ENCODE measurements at places on chromosomes 4 and X. TPM values are rescaled to one million over a fixed set of nuclear protein-coding genes. Genes with fewer than 3 reads are reported as not detected.

DNA sequence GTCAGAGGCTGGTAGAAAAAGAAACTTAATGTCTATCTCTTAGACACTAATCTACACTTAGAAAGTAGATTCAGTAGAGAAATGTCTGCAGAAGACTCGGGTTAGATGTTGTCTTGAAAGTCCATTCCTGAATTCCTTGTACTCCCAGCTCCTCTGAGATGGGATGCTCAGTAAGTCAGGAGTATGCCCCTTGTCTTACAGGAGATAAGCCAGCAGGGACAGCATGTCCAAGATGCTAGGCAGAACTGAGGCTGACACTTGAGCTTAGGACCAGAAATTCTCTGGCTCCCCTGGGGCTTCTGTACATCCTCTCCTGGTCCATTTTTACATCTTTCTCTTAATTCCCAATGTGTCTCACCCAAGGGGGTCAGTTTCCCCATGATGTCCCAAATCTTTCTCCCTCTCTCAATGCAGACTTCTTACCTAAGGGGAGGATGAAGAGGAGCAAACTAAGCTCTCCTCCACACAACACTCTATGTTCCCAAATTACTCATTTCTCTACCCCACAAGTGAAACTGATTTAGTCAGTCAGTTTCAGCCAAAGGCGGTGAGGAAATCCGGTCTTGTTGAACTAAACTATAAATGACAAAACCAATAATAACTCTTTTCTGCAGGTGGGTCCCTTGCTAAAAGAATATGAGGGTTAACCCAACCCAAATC lies 558.2 kb upstream of the DIPK2B start:
- H3K4me1 ChIP-seq, result peaks cover 71% of the 10 kb centered on the region
- no peaks in the 10 kb centered on the region for H3K27me3 ChIP-seq
- peak; percentile 74 for DNase-seq
- H3K4me3 ChIP-seq, result peak overlapping the region; percentile 70
- peak overlapping the region; percentile 95 for H3K27ac ChIP-seq

Gene DGKK
- total RNA-seq, result not detected

Gene SYP
- 1.9 TPM for total RNA-seq

Gene CTAG1B
- total RNA-seq, result not detected

- peaks cover 1% of the 10 kb centered on the region for H3K36me3 ChIP-seq
- DNase-seq, result no peak
- no peak overlapping the region for H3K4me3 ChIP-seq
- H3K27me3 ChIP-seq, result peaks cover 45% of the 10 kb centered on the region
These were observed 2.5 kb downstream of the AADAT start for GRCh38 chr4:170087163-170087700.

DNA sequence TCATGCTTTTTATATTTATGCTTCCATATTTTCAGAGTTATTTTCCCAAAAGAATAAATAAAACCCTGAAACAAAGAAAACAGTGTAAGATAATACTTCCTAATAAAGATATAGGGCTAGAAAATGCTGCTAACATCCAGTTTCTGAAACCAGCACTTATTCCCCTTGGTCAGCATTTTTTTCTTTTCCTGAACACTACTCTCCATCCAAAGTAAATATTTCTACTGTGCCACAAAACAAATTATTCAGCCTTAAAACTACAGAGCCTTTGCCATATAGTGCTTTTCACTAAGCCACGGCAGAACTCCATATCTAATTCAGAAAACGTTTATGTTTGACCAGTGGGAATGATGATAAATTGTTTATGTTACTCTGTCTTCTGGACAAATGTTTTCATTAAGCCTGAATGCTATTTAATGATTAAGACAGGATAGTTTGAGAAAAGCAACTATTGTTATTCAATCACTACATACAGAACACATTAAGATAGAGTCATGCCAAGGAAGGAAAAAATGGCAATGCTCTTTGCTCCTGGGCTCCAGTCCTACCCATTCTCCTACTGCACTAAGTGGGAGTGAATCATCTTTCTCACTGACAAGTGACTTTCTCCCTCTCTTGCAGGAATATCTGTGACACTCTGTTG lies 723.9 kb downstream of the FAT4 start:
- no peaks in the 10 kb centered on the region for H3K4me1 ChIP-seq
- no peak overlapping the region for H3K4me3 ChIP-seq
- no peaks in the 10 kb centered on the region for H3K36me3 ChIP-seq
- DNase-seq, result no peak

Gene GPM6B
- total RNA-seq, result not detected

GRCh38 chr4:95594013-95594412 lies 45.2 kb upstream of the UNC5C start:
- H3K4me3 ChIP-seq, result no peak overlapping the region
- DNase-seq, result no peak
- no peaks in the 10 kb centered on the region for H3K4me1 ChIP-seq
- no peaks in the 10 kb centered on the region for H3K36me3 ChIP-seq
- peaks cover 6% of the 10 kb centered on the region for H3K27me3 ChIP-seq

GRCh38 chr4:185358959-185359358 lies 36.8 kb downstream of the LRP2BP start:
- no peak overlapping the region for H3K4me3 ChIP-seq
- no peaks in the 10 kb centered on the region for H3K27me3 ChIP-seq
- H3K4me1 ChIP-seq, result no peaks in the 10 kb centered on the region
- H3K27ac ChIP-seq, result no peak overlapping the region
- DNase-seq, result no peak

DNA sequence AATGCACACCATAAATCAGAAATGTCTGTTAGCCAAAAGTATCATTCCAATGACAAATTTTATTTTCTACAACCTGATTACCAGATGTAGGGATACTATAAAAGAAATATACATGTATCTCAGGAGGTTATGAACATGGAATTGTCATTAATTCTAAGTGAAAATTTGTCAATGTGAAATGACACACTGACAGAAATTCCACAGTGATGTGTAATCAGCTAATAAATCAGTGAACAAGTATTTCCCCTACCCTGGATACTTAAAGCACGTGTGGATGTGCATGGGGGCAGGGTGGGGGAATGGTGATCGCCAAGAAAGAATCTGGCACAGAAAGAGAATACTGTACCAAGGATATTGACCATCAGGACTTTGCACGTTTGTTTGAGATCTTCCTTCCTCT lies 123.6 kb downstream of the SH3RF1 start:
- H3K4me1 ChIP-seq, result no peaks in the 10 kb centered on the region
- no peak overlapping the region for H3K4me3 ChIP-seq
- H3K27ac ChIP-seq, result no peak overlapping the region
- peaks cover 3% of the 10 kb centered on the region for H3K27me3 ChIP-seq
- H3K36me3 ChIP-seq, result no peaks in the 10 kb centered on the region

Gene RPS6KA6
- not detected for total RNA-seq

- no peak for DNase-seq
- H3K27ac ChIP-seq, result no peak overlapping the region
- H3K4me1 ChIP-seq, result no peaks in the 10 kb centered on the region
- H3K27me3 ChIP-seq, result no peaks in the 10 kb centered on the region
These were observed 91.0 kb downstream of the PDE5A start for GRCh38 chr4:119537586-119537985.

DNA sequence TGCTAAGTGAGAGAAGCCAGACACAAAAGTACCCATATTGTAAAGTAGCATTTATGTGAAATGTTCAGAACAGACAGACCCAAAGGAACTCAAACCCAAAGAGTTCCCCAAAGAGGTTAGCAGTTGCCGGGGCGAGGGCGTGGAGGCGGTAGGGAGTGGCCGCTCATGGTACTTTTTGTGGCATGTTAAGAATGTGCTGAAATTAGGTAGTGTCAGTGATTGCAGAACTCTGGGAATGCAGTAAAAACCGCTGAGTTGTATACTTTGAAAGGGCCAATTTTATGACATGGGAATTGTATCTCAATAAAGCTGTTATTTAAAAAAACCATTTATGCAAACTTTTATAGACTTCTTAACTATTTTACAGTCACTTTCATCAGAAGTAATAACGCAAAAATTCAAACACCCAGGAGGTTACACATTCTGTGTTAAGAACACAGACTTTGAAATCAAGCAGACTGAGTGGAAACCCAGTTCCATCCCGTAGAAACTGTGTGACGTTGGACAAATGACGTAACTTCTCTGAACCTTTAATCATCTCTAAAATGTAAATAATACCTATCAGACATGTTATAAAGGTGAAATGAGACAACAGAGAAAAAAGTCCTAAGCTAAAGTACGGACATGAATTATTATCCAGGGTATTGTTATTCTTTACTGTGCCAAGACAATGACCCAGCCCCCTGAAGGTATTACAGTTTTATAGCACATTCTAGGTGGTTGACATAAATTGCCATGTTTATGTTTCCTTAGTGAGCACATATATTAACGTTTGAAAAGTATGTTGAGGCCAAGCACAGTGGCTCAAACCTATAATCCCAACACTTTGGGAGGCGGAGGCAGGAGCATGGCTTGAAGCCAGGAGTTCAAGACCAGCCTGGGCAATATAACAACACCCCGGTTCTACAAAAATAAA lies 19.7 kb downstream of the ZFP42 start:
- H3K27ac ChIP-seq, result no peak overlapping the region
- no peak for DNase-seq
- H3K4me1 ChIP-seq, result no peaks in the 10 kb centered on the region

GRCh38 chrX:23952984-23953907 lies 45.4 kb downstream of the CXorf58 start:
- H3K4me3 ChIP-seq, result peak overlapping the region; percentile 80
- H3K4me1 ChIP-seq, result peaks cover 21% of the 10 kb centered on the region
- peak; percentile 73 for DNase-seq
- no peaks in the 10 kb centered on the region for H3K36me3 ChIP-seq
- H3K27ac ChIP-seq, result peak overlapping the region; percentile 92
- H3K27me3 ChIP-seq, result no peaks in the 10 kb centered on the region

GRCh38 chr4:42633605-42634388 lies 23.1 kb downstream of the ATP8A1 start:
- H3K27ac ChIP-seq, result peak overlapping the region; percentile 69
- peaks cover 58% of the 10 kb centered on the region for H3K4me1 ChIP-seq
- peaks cover 14% of the 10 kb centered on the region for H3K36me3 ChIP-seq
- no peaks in the 10 kb centered on the region for H3K27me3 ChIP-seq
- no peak overlapping the region for H3K4me3 ChIP-seq
- no peak for DNase-seq

Gene TCEAL5
- total RNA-seq, result not detected

DNA sequence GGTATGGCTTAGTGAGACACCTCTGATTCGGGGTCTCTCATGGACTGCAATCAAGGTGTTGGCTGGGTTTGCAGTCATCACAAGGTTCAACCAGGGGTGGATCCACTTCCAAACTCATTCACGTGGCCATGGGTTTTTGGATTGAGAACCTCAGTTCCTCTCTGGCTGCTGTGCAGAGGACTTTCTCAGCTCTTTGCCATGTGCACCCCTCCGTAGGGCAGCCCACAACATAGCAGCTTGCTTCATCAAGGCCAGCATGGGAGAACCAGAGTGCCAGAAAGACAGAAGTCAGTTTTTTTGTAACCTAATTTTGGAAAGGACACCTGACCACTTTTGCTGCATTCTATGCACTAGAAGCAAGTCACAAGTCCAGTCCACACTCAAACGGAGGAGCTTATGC lies 154.9 kb downstream of the PJA1 start:
- no peaks in the 10 kb centered on the region for H3K36me3 ChIP-seq
- H3K4me3 ChIP-seq, result no peak overlapping the region
- DNase-seq, result no peak
- no peaks in the 10 kb centered on the region for H3K4me1 ChIP-seq
- peaks cover 8% of the 10 kb centered on the region for H3K27me3 ChIP-seq

DNA sequence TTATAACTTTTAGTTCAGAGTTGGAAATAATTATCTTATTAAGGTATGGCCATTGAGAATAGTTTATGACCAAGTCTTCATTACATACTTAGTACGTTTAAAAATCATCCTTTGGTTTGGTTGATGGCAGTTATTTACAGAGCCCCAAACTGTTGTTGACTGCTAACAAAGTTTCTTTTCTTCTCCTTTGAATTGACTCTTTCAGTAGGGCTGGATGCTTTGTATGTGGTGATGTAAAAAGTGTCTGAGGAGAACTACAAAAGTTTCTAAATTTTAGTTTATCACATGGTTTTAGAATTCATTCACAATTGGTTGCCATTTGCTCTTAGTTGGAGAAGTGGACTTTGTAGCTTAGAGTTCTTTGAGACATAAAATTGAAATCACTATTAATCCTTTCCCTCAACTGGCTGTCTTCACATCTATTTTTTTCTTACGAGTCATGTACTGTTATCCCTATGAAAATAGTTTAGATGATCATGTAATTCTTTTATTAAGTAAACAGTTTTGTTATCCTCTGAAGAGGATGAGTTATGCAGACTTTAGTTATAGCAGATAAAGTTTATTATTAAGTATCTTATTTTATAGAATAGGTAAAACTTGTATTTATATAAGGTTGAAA lies 14.8 kb downstream of the PTPN13 start:
- H3K4me1 ChIP-seq, result no peaks in the 10 kb centered on the region
- H3K4me3 ChIP-seq, result no peak overlapping the region
- H3K27ac ChIP-seq, result no peak overlapping the region
- no peak for DNase-seq
- no peaks in the 10 kb centered on the region for H3K36me3 ChIP-seq

Gene CORIN
- not detected for total RNA-seq

DNA sequence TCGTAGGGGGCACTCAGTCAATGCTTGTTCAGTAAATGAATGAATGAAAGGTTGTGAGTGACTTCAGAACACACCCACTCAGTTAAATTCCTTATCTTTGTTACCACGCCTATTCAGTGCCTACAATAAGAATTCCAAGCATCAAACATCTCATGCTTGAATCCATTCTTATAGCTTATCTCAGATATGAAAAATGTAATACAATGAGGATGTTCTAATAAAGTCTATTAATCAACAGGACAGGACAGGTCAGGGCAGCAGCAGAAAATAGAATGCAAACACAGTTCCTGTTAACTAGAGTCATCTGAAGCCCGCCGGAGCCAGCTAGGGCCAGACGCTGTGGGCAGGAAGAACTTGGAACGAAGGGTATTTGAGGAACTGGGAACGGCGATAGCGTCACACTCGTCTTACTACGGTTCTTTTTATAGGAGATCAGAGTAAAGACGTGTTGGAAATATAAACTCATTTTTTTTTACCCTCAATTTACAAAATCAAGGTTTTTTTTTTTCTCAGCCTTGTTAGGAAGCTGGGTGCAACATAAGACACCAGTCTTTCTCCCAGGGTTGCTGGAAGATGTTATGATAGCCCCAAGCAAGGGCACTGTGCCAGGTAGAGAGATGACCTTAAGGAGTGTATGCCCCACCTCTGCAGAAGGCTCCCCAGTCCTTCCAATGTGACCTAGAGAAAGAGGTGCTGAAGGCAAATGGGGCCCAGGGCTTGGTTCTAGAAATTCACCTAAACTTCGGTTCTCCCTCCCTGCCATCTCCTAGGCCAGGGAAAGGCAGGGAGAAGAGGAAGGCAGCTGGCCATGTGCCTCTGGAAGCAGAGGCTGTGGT lies 48.3 kb downstream of the SEL1L3 start:
- no peaks in the 10 kb centered on the region for H3K27me3 ChIP-seq
- no peak overlapping the region for H3K27ac ChIP-seq
- H3K4me1 ChIP-seq, result no peaks in the 10 kb centered on the region
- DNase-seq, result no peak
- H3K4me3 ChIP-seq, result no peak overlapping the region

Gene SH3D19
- not detected for total RNA-seq

DNA sequence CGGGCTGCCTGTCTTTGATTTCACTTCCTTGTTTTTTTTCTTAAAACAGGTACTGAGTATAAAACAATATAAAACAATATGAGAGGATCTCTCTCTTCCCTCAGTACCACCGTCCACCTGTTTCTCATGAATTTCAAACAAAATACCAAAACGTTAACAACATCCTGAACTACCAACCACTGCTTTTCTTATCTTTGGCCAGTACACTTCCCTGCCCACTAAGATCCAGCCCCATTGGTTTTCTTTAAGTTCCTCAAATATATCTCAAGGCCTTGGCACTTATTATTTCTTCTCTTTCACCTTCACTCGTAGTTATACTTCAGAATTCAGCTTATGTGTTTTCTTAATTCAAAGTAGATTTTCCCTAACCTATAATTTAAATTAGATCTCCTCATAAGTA lies 370.2 kb upstream of the GRIA3 start:
- no peaks in the 10 kb centered on the region for H3K4me1 ChIP-seq
- no peak overlapping the region for H3K27ac ChIP-seq
- H3K36me3 ChIP-seq, result no peaks in the 10 kb centered on the region
- H3K27me3 ChIP-seq, result no peaks in the 10 kb centered on the region
